GM20000 (cell line): ENCODE measurements at places on chromosomes 4 and X.

DNA sequence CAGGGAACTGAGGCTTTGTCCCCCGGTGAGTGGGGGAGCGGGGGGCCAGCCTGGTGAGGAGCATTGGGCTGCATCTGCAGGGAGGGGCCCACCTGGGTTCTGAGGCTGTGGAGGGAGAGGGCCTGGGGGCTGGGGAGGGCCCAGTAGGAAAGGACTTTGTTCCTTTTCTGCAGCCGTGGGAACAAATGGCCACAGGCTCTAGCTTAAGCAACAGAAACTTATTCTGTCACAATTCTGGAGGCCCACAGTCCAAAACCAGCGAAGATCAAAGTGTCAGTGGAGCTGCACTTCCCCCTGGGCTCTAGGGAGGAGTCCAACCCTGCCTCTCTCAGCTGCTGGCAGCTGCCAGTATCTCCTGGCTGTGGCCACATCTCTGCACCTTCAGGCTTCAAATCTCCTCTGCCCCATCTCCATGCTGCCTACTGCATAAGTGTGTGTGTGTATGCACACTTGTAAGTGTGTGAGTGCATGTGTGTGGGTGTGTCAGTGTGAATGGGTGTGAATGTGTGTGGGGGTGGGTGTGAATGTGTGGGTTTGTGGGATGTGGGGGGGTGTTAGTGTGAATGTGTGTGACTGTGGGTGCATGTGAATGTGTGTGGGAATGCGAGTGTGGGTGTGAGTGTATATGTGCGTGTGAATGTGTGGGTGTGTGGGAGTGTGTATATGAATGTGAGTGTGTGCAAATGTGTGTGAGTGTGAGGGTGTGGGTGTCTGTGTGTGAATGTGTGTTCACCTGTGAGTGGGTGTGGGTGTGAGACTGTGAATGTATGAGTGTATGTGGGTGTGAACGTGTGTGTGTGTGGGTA lies 204.5 kb upstream of the PSAPL1 start:
- DNase-seq = no peak

DNA sequence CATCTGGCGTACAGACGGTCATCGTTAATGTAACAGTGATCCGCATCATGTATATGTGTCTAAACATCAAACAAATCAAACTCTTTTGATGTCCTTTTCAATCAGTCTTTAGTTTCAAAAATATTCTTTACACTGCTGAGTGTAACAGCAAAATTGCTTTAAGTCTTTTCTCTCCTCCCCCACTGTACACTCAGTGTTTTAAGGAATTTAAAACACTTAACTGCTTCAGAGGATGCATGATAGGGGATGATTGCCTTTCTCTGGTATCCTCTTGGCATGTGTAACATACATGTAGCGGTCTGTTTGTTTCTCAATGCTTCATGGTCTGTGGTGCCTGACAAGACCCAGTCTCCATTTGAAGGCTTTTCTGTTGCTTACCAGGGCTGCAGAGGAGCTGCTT lies 41.6 kb downstream of the LIMCH1 start:
- DNase-seq = no peak

- DNase-seq = no peak
These were observed 77.2 kb upstream of the SLC34A2 start for GRCh38 chr4:25578432-25578831.

- DNase-seq = no peak
These were observed 358.4 kb downstream of the ARHGAP24 start for GRCh38 chr4:85833302-85833701.

- DNase-seq = no peak
These were observed 28.3 kb downstream of the HTRA3 start for GRCh38 chr4:8297691-8298485.

DNA sequence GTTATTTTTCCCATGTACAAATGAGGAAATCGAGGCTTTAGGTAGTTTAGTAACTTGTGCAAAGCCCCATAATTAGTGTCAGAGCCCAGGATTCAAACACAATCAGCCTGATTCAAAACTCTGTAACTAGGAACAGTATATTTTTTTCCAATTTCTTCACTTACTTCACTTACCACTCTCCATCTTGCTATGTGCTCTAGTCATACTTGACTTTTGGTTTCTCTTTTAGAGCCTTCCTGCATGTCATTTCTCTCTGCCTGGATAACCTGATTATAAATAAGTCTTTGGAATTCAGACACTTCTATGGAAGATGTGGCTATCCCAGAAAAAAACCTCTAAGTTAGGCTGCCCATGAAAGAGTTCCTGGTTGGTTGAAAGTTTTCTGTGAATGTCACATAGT lies 22.2 kb downstream of the SATL1 start:
- no peak for DNase-seq

DNA sequence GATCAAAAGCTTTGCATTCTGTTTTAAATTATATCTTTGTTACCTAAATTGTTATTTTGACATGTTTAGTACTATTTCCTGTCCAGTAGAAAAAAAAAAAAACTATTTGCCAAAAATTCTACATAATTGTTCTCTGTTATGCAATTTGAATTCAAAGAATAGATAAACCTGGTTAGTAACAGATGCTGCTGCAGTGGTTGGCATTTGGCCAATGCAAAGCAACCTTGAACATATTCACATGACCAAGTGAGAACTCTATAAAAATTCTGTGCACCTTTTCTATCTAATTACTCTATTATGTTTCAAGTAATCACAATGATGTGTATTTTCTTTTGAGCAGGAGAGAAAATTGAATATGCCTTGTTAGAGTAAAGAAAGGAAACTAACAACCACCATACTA lies 1473.4 kb downstream of the RPA4 start:
- no peak for DNase-seq

GRCh38 chr4:29278585-29278984 lies 1441.6 kb upstream of the PCDH7 start:
- no peak for DNase-seq

- no peak for DNase-seq
These were observed 1146.4 kb upstream of the INTU start for GRCh38 chr4:126486377-126486776.

- DNase-seq = peak; percentile 60
These were observed 4.5 kb downstream of the DTHD1 start for GRCh38 chr4:36285784-36286480.

DNA sequence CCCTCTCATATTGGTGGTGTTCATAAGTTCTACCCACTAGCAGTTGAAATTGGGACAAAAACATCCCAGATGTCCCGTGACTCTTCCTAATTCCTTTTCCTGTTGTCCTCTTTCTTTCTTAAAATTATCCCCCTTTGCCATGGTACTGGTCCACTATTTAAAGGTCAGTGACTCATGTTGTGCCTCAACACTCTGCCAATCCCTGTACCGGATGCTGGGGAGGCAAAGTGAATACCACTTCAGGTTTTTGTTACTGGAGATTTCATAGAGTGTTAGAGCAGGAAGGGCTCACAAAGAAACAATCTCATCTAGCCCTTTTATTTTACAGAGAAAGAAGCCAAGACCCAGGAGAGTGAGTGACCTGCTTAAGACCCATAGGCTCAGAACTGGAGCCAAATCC lies 24.6 kb downstream of the SEPTIN11 start:
- no peak for DNase-seq

DNA sequence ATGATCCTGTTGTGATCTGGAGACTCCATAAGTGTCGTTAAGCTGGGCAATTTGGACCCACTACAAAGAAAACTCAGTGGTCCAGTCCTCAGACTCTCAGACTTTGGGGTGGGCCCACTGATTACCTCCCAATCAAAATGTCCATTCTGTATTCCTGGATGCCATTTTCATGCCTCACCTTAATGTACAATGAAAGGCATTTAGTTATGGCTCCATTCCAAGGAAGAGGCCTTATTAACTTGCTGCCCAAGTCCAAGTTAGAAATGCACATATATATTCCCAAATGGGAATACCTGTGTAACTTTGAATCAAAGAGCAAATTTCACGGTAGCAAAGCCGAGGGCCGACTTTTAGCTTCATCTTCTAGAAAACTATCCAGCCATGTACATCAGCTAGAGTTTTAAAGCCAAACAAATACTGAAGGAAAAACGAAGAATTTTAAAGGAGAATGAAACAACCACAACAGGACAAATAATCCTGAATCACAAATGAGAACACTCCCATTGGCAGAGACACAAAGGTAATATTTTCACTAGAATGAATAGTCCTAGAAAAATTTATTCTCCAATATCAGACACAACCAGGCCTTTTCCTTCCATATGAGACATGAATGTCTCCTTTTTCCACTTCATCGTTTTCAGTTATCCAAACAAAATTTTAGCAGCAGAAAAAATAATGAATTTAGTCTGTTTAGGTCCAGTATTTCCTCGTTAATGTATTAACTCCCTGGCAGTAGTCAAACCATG lies 63.7 kb upstream of the HHIP start:
- DNase-seq = no peak

DNA sequence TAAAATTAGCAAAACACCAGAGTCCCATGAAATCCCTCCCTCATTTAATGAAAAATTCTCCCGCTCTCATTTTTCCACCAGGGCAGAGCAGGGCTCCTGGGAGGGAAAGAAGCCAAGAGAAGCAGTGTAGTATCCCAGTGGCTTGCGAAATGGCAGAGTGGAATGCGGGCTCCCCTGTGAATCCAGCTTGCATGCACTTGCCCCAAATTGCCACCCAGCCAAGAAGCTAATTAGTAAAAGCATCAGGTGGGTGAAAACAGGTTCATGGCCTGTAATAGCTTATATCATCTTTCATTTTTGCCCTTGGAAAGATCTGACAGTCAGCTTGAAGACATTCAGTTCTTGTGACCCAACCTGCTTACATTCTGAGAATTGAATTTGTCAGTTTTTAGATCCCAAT lies 10.1 kb downstream of the AMOT start:
- no peak for DNase-seq

GRCh38 chr4:30757357-30757756 lies 37.2 kb downstream of the PCDH7 start:
- no peak for DNase-seq

- DNase-seq = no peak
These were observed 69.3 kb downstream of the GPC4 start for GRCh38 chrX:133346026-133346425.

DNA sequence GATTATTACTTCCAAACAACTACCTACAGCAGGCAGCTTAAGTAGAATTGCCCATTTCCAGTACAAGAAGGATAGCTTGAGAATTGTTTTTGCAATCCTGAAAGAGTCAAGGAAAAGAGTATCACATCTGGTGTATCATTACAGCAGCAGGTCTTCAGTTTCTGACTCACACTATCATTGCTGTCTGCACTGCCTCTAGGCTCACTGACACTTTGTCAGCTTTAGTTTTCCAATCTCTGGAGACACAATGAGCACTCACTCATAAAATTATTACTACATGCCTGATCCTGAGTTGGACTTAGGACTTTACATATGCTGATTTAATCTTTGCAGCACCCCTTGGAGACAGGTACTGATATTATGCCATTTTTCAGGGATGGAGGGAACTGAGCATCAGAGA lies 244.6 kb upstream of the BOD1L1 start:
- DNase-seq = no peak

DNA sequence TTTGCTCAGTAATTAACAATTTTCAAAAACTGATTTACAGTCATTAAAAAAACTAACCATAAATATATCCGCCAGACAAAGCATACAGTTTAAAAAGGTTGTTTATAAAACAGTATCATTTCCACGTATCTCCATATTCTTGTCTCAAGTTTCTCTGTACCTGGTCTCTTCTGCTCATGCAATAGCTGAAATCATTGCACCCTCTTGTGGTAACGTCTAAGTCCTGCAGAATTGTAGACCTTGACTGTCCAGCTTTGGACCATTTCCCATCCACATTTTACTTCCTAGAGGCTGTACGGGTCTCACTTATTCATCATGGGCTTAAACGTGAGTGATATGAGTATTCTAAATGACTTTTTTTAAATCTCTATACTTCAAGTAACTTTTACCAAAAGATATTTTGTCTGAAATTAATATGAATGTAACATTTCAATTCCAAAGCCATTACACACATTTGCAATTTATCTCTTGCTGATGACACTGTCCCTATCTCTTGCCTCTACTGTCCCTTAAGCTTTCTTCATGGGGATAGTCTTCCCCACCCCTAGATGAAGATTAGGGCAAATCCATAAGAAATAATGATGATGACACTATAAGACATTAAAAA lies 118.5 kb downstream of the BTC start:
- peak; percentile 41 for DNase-seq

DNA sequence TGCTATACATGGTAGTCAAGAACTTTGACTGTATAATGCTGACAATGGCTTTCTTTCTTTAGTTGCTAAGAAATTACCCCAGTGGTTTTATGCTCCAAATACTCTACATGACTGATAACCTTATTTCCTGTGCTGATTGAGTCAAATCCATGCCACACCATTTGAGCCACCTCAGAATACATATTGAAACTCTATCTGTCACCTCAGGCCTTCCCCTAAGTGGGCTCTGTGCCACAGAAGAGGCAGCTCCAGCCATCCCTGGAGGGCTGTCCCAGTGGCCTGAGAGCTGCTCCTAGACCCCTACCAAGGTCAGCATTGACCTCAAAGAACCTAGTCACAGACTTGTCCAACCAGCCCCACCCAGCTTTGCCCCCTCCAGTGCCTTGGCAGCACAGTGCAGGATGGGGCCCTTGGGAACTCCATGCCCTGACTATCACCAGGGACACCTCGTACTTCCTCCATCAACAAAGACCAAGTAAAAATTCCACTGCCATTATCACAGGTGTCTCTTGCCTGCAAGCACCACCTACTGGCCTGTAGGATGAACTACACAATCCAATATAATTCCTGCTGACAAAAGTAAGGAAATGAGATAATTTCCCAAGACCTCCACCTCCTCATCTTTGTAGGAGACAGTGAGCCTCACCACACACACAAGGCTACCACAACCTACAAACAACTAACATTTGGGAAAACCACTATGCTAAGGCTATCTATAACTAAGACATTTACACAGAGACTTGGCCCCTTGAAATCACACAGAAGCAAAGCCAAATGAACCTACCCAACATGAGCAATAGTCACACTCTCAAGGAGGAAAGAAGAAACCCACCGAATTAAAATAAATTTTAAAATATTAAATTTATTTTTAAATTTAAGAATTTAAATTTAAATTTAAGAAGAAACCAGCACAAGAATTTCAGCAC lies 239.9 kb downstream of the NKX6-1 start:
- no peak for DNase-seq

- DNase-seq = peak; percentile 32
These were observed 35.3 kb upstream of the WAS start for GRCh38 chrX:48648336-48648751.

DNA sequence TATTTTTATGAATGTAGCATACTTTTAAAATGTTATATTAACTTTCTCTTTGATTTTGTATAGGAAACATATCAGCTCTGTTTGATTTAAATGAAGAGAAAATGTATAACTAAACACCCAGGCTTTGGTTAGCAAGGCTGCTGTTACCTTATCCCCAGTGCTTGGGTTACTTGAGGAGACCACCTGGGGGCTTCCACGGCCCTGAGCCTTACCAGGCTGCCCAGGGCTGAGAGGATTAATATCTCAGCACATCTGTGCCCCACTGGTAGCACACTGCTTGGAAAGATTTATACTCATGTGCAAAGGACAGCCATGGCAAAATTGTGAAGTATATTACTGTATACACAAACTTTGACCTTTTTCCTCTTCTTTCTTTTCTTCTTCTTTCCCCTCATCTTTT lies 752.9 kb downstream of the RAPGEF2 start:
- no peak for DNase-seq

GRCh38 chr4:123107444-123108252 lies 185.3 kb upstream of the NUDT6 start:
- DNase-seq = no peak
